ENCODE measurements at places on chromosomes 4 and X.

DNA sequence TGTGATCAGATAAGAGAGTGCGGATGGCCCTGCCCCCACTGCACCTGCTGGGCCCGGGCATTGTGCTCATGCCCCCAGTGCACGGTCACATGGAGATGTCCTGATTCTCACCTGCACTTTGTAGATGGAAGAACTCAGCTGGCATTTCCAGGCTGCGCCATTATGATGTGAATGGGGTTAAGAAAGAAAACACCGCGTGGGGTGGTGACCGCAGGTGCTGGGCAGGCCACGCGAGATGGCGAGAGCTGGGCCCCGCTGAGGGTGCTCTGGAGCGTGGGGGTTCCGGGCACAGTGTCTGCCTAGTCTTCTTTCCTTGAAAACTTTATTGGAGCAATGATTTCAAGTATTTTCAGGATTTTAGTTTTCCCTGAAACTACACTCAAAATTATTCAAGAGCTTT is 17.8 kb upstream of the HGFAC start:
- no peak for DNase-seq

GRCh38 chr4:77167173-77167572 is 10.2 kb downstream of the CCNG2 start:
- DNase-seq, result no peak

DNA sequence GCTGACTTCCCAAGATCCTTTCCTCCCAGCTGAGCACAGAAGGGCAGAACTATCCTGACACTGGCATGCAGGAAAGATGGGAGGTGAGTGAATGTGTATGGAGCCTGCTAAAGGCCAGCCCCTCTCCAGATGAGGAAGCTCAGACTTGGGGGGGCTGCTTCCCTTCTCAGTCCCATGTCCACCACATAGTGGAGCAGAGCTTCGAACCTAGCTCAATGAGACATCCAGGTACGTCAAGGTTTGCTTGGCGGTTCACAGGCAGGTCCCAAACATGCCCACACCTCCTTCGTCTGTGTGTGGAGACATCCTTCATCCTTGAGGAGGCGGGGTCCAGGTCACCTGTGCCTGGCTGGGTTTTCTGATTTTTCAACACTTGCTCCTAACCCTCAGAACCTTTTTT is 31.3 kb downstream of the ACSL1 start:
- no peak for DNase-seq

GRCh38 chr4:61004651-61005170 is 195.4 kb upstream of the ADGRL3 start:
- DNase-seq, result no peak

DNA sequence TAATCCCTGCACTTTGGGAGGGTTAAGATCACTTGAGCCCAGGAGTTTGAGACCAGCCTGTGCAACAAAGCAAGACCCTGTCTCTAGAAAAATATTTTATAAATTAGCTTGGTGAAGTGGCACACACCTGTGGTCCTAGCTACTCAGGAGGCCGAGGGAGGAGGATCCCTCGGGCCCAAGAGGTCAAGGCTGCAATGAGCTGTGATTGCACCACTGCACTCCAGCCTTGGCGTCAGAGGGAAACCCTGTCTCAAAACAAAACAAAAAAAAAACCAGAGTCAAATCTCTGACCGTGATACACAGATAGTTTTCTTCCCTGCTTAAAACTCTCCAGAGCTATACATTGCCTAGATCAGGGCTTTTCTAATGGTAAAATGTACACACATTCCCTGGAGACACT is 53.5 kb downstream of the CHST7 start:
- DNase-seq, result no peak

DNA sequence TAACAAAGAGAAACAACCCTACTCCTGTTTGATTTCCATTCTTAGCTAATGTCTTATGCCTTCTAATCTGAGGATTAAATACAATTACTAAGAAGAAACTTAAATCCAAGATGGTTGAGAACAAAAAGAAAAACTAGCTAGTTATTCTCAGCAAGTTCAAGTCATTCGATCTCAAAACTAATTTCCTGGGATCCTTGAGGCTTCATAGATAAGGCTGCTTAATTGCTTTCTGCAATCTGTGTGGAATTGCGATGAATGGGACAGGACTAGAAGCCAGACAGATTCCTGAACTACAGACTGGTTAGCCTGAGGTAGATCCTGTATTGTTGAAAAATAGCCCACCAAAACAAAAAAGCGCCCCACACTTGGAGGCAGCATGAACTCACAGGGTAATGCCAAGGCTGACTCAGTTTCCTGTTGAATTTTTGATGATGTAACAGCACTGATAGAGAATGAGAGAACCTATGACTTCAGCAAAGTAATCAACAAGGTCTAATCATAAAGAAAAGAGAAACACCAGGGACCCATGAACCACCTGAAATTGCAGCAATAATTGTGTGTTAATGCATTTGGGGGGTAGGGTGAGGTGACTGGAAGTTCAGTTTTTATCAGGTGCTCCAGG is 33.9 kb downstream of the KLHL15 start:
- DNase-seq, result no peak

DNA sequence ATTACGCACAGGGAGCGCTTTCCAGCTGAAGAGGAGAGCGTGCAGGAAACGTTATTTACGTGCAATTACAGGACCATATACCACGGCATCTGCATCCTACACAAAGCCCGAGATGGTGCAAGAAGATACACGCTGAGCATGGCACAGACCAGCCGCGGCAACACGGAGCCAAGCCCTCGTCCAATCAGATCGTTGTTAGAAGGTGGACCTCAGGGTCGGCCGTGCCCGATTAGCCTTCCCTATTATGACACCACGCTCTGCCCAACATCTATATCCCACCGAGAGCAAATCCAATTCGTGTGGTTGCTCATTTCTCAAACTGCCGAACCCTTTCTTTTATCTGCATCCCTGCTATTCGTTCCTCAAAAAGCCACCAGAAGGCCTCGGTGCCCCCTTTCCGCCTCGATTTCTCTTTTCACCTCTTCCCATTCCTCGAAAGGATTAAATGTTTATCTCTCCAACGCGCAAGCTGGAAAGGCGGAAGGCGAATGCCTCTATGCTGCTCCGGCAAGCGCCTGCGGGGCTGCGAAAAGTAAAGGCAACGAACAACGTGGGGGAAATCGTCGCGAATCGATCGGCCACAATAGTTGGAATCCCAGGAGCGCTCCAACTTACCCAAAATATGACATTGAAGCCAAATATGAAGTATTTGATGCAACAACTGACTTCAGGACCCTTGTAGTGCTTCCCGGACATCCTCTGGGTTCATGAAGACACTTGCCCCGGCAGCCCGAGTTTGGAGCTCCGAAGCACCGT is 702 bp downstream of the TSPAN5 start:
- no peak for DNase-seq

DNA sequence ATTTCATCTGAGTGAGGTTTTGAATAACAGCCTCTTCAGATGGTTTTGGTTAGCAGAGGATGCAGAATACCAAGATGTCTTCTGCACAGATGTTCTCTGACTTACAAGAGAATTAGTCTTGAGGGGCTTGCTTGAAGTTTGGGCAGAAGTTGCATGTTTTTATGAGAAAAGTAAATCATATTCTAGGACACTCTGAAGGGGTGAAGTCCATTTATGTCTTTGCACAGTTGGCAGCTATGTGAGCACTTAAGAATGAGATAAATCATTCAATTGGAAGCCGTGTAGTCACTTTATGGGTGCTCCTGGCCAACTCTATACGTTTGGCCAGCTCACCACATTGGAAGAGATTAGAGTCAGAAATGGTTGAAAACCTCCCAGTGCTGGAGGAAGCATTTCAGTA is 252.7 kb upstream of the KCNIP4 start:
- no peak for DNase-seq

- DNase-seq, result no peak
Measured at GRCh38 chr4:3299976-3300671, 7.3 kb downstream of the RGS12 start.

GRCh38 chrX:80512924-80513323 is 92.7 kb downstream of the TENT5D start:
- DNase-seq, result no peak

- DNase-seq, result no peak
Measured at GRCh38 chr4:166506051-166506450, 633.0 kb downstream of the TLL1 start.

GRCh38 chr4:173160871-173161270 is 7.7 kb upstream of the GALNT7 start:
- DNase-seq, result no peak

DNA sequence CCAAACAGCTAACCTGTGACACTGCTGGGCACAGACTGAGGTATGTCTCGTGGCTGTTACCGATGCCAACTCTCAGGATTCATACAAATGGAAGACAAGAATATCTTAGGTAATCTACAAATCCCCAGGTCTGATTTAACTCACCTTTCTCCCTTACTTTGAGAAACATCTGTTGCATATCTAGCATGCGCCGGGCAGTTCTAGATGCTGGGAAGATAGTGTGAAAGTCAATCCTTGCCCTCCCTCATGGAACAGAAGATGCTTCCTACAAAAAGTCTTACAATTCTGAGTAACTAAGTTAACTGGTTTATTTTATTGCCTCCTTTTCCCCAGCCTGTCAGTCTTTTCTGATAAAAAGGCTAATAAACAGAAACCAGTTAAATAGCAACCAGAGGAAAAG is 212.2 kb upstream of the FAT1 start:
- DNase-seq, result no peak

GRCh38 chr4:98663226-98664006 is 5.0 kb upstream of the TSPAN5 start:
- DNase-seq, result no peak

GRCh38 chr4:106978046-106978774 is 57.9 kb downstream of the DKK2 start:
- DNase-seq, result no peak

- peak; percentile 49 for DNase-seq
Measured at GRCh38 chrX:68807818-68808217, 21.0 kb upstream of the EFNB1 start.

DNA sequence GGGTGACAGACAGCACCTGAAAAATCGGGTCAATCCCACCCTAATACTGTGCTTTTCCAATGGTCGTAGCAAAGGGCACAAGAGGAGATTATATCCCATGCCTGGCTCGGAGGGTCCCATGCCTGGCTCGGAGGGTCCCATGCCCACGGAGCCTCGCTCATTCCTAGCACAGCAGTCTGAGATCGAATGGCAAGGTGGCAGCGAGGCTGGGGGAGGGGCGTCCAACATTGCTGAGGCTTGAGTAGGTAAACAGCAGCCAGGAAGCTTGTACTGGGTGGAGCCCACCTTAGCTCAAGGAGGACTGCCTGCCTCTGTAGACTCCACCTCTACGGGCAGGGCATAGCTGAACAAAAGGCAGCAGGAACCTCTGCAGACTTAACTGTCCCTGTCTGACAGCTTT is 365.1 kb downstream of the STPG2 start:
- no peak for DNase-seq

- DNase-seq, result no peak
Measured at GRCh38 chr4:109233570-109233969, 68.9 kb downstream of the COL25A1 start.

DNA sequence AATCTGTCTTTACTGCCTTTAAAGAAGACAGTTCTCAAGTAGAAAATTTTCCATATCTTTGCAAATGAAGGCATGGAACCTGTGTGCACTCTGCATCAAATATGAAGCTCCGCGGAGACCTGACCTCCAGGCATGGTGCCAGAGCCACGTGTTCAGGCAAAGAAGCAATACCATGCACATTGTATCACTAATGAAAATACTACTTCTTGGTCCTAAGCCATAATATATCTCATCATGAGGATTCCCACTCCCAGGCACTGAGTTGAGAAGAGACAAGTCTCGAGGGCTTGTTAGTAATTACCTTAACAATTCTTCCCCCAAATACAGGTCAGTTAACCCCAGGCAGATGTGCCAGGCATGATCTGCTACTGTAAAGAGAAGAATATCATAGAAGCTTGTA is 56.7 kb downstream of the PCDH19 start:
- no peak for DNase-seq

DNA sequence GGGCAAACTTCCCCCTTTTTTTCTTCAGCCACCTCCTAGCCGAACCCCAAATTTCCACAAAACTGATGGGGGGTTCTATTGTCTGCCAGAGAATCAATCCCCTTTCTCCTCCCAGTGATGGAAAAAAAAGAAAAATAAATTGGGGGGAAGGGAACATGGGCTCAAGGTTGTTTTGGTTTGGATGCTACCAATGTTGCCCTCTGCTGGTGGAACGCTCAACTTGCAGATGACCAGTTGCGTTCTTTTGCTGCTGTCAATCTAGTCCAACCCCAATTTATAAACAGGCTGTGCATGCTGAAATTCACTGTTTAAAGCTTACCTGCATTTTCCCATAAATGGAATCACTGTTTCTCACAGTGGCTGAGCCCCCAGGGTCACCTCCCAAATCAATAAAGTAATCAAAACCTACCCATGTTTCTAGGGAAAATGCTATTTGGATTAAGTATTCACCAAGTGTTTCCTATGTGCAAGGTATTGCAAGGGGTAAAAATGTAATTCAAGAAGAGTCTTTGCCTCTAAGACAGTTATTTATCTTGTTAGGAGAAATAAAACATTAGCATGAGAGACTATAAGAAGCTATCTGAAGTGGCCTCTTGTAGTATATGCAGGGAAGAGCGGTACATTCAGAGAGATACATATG is 116.7 kb upstream of the TMEM164 start:
- DNase-seq, result peak; percentile 65

- DNase-seq, result no peak
Measured at GRCh38 chrX:71214604-71215337, 8.3 kb upstream of the GJB1 start.

DNA sequence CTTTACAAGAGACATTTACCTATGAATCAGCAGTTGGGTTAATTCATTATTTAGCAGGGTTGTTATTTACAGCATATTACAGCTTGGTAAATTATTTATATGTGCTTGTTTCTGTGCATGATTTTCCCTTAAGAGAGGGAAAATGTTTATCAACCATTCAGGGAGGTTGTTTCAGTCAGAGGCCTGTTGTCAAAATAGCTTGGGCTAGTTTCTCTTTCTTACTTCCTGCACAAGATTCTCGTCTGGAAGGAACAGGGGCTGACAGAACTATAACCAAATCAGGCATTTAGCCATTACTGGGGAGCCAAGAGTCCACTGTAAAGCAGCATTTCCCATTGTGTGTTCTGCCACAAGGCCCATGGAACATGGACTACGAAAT is 135.8 kb downstream of the HS6ST2 start:
- no peak for DNase-seq

All from Karpas-422 (cell line).